ENCODE measurements at places on chromosomes 7 and 10.

GRCh38 chr10:125027871-125028869 lies 86.2 kb downstream of the ZRANB1 start:
- DNase-seq: no peak

- no peak for DNase-seq
Measured at GRCh38 chr7:101564778-101565211, 64.3 kb downstream of the MYL10 start.

DNA sequence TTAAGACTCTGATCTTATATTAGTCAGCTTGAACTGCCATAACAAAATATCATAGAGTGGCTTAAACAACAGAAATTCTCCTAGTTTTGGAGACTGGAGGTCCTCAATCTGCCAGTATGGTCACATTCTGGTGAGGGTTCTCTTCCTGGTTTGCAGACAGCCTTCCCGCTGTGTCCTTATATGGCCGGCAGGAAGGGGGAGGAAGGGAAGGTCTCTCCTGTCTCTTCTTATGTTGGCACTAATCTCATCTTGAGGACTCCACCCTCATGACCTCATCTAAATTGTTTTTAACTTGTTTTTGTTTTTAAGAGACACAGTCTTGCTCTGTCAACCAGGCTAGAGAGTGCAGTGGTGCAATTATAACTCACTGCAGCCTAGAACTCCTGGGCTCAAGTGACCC lies 53.1 kb downstream of the VPS41 start:
- DNase-seq: no peak

- DNase-seq: peak; percentile 1
Measured at GRCh38 chr7:89607792-89608191, 546.5 kb upstream of the STEAP1 start.

- no peak for DNase-seq
Measured at GRCh38 chr10:125057158-125058001, 103.0 kb downstream of the CTBP2 start.

- DNase-seq: no peak
Measured at GRCh38 chr10:102511583-102512274, 8.0 kb downstream of the SUFU start.

GRCh38 chr7:6258440-6259182 lies 13.8 kb downstream of the CYTH3 start:
- DNase-seq: no peak

DNA sequence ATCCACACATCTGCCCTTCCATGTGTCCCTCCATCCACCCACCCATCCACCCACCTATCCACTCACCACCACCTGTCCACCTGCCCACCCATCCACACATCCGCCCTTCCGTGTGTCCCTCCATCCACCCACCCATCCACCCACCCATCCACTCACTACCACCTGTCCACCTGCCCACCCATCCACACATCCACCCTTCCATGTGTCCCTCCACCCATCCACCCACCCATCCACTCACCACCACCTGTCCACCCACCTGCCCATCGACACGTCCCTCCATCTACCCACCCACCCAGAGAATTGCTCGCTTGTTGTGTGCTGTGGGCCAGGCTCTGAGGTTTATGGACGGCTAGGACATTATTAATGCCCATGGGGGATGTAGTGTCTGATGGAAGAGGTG lies 500.2 kb downstream of the DNAJB6 start:
- no peak for DNase-seq

DNA sequence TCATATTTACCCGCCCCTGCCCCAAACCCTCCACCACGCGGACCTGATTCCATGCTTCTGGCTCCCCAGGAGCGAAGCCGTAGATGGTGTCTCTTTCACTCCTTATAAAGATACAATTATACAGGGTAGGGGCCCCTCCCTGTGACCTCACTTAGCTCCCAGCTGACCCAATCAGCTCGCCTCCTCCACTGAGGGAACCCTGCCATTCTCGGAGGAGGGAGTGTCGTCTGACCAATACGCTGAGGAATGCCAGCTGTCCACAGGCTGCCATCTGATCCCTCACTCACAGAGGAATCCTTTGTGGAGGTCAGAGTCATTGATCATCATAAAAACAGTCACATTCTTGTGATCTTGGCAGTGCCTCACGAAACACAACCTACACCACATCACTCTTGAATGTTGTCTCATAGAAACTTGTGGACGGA lies 67.5 kb upstream of the INSIG1 start:
- no peak for DNase-seq

DNA sequence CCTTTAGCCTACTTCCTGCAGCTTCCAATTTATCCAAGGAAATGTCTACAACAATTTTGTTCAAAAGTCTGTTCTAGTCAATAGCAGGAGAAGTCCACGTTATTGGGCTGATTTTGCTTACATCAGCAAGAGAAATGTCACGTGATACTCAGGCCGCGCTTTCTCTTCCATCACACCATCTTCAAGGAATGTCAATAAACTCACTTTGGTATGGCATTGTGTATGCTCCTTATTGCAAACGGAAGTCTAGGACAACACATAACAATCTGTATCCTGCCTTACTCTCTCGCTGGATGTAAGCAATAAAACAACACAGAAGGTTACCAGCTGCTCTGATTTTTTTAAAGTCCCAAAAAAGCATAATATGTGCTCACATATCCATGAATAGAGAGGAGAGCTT lies 17.1 kb upstream of the STK17A start:
- DNase-seq: no peak

GRCh38 chr10:103659674-103660363 lies 166.3 kb downstream of the NEURL1 start:
- DNase-seq: peak; percentile 63

DNA sequence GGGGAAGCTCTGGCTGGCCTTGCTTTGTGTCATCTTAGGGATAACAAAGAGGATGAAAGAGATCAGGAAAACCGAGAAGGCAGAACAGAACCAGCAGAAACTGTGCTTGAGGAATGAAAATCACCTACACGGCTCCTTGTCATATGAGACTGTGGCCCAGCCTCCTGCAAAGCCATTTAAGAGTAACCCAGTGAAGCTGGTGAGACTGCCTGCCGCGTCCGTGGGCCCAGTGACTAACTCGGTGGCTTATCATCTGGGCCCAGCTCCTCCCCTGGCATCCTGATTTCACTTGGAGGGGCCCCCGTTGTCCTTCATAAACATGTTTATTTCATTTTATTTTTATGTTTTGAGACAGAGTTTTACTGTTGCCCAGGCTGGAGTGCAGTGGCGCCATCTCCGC lies 30.7 kb downstream of the HTRA1 start:
- no peak for DNase-seq

DNA sequence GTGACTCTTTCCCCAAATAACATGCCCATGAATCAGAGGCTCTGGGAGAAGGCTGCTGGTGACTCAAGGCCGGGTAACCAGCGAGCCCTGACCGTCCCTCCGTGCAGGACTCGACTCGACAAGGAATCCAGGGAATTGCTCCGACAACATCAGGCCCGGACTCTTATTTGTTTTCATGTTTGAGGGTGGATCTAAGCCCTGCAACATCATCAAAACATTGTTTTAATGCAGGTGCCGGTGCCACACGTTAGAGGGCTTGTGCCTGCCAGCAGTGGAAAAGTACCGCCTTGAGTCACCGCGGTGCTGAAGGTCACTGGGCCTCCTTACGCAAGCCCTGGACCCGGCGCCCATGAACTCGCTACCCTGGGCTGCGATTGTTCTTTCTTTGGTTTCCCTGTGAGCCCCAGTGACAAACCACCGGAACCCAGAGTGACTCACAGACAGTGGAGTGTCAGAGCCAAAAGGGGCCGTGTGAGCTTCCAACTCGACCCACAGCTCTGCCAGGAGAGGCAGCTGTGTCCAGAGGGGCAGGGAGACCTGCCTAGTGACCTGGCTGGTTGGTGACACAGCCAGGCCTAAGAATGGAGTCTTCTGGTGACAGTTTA lies 139.4 kb upstream of the SHH start:
- no peak for DNase-seq

- no peak for DNase-seq
Measured at GRCh38 chr10:8073691-8074416, 19.4 kb downstream of the GATA3 start.

DNA sequence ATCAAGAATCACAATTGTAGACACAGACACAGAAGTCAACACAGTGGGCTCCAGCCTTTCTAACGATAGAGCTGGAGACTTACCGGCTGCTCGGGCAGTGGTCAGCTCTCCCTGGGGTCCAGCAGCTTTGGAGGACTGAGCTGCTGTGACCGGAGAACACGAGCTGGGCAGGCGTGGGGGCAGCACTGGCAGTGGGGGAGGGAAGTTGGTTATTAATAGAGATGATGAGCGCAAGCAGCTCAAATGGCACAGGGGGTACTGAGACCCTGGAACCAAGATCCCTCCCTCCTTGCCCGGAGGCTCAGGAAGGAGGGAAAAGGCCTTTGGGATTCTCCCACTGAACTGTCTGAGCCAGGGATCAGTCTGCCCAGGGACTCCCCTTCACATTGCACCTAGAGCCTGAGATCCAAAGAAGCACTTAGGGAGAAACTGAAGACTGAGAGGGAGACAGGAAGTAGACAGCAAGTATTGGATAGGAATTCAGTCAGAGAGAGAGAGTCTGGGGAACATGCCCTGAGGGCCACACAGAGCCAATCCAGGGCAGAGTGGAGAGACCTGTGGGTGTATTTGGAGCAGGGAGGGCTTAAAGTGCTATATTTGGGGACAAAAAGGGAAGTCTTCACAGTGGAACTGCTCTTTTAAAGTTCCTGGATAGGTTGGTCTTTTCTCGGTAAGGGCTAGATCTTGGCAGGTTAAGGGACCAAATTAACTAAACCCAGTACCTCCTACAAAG lies at the start of gene MYOZ1:
MYOZ1 (minus strand) TSS at position 147 of the 733 bp plus-strand sequence. CDS start 1,457 bp downstream, outside the sequence.
- no peak for DNase-seq

DNA sequence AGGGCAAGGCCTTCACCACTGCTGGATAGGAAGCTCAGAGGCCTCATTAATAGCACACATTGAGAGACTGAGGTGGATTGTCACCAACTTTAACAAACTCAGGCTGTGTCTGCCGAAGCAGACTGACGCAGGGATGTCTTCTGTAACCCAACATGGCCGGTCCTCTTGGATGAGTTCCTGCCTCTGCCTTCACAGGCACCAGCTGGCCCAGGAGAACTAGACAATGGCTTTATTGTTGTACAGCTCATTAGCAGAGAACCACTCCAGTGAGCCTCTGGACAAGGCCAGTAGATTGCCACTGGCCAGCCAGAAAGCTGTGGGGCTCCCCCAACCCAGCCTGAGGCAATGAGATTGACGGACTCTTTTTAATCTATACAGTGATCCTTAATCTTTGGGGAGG lies 9.4 kb downstream of the NODAL start:
- DNase-seq: no peak

- DNase-seq: no peak
Measured at GRCh38 chr7:139915268-139915863, 86.3 kb downstream of the TBXAS1 start.
